Kidney (tissue), 22 donors: ENCODE measurements at places on chromosomes 16 and 17.
A peak's percentile ranks its signal among the peaks of the same experiment; 100 is the strongest.

DNA sequence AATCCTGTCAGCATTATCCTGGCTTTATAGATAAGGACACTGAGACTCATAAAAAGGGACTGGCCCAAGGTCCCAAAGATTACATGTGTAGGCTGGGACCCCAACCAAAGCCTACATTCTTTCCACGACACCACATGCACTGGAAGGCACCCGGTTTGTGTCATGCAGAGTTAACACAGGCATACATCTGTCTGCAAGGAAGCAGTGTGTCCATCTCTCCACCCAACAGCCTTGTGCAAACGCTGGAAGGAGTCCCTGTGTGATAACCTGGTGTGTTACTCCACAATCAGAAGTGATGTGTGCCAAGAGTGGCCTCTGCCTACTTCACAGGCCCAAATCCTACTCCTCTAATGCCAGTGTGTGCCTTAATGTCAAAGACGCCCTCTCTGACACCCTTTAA lies 139.8 kb downstream of the PARN start:
- no peak for DNase-seq

GRCh38 chr16:61814726-61815347 lies 221.4 kb downstream of the CDH8 start:
- DNase-seq: no peak

DNA sequence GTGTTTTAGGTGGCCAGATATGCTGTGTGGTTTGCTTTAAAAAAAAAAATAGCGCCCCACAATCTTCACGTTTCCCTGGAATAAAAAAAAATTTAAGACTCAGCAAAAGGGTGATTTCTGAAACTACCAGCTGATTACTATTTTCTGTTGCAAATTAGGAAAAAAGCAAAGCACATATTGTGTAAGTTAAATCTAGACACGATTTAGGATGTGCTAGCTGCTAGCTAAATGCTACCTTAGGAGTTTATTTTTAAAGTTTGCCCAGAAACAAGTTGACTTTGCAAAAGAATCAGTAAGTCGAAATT lies 944 bp upstream of the MARF1 start:
- no peak for DNase-seq

- DNase-seq: peak; percentile 74
Observed at GRCh38 chr17:52383493-52384100, 225.1 kb upstream of the CA10 start.

- DNase-seq: no peak
Observed at GRCh38 chr17:10435096-10435495, 13.3 kb upstream of the MYH8 start.

DNA sequence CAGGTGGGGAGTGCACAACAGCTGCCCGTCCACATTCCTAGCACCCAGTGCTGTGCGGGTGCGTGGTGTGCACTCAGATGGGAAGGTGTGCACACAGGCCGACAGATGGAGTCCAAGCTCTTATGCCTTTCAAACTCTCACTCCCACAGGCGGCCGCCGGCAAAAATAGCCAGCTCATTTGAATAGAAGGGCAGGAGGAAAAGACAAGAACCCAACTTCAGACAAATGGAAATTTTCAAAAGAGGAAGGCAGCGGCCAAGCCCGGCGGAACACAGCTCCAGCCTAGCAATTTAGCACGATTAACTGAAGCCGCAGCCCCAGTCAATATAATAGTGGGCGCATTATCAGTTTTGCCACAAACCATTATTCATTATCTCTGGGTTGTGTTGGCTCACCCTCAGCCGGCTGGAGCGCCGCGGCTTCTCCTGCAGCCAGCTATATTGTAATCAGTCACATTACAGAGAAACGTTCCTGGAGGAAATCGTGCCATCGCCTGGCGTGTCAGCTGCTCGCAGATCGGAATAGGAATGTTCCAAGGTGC lies 103.9 kb upstream of the SEC14L1 start:
- DNase-seq: peak; percentile 60

DNA sequence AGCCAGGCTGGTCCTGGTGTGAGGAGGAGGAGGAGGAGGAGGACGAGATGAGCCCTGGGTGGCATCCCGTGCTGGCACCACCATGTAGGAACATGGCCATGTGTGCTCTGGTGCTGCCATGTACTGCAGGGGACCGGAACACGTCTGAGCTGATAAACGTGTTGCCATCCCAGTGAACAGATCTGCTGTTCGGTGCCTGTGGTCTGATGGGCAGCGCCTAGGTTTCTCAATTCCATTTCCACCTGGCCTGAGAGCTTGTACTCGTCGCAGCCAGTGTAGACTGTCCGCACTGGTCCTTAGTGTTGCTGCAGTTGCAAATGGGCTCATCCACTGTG lies 28.4 kb upstream of the FOXK2 start:
- no peak for DNase-seq

- DNase-seq: no peak
Observed at GRCh38 chr16:88767546-88768070, 17.4 kb downstream of the PIEZO1 start.

GRCh38 chr17:64442541-64442971 lies 6.4 kb upstream of the MILR1 start:
- DNase-seq: no peak

DNA sequence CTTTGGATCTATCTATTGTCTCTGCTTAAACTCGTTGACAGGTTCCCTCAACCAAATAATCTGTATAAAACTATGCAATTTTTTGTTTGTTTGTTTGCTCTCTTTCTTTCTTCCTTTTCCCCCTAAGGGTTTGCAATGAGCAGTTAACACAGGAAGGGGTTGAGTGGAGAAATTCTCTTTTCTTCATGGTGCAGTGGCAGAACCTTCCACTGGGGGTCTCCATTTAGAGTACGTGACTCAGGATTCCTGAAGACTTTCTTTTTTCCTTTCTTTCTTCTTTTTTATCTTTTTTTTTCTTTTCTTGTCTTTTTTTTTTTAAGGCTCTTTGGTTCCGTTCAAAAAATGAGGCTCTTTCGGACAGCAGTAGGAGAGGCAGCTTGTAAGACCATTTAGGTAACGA lies 19.5 kb upstream of the RBFOX1 start:
- peak; percentile 37 for DNase-seq

DNA sequence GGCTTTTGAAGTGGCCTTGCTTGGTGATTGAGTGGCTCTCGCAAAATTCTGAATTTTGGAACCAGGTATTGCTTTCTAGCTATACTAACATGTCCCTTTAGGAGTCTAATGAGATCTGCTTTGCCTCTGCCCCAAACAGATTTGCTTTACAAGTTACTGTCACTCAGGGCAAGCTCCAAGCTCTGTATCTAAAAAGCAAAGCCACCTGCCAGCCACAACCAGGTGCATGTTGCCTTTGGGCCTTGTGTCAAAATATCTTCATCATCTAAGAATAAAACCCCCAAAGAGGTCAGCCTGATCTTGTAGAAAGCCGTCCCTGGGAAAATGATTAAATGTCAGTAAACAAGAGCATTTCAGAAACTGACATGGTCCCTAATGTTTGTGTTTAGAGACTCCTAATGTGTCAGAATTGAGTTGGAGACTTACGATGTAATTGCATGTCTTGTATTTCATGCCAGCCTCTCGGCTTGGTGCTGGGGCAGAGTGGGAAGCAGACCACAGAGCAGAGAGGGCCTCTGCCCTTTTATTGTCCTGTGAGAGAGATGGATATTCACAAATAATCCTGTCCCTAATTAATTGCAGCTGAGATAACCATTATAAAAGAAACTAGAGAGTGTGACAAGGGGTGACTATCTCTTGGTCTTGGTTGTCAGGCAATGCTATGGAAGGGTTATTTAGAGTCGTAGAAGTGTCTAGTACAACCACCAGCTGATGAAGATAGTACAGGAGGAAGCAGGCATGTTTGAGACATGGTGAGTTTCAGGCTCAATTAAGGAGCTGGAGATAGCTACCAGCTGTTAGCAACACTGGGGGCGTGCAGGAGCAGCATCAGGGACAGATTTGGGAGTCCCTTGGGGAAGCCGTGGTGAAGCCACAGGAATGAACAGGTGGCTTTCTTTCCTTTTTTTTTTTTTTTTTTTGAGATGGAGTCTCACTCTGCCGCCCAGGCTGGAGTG lies 90.7 kb downstream of the PITPNC1 start:
- DNase-seq: no peak

GRCh38 chr17:82070611-82071010 lies 5.0 kb upstream of the DUS1L start:
- DNase-seq: no peak

- no peak for DNase-seq
Observed at GRCh38 chr17:56697190-56697589, 103.7 kb downstream of the NOG start.

- DNase-seq: peak; percentile 74
Observed at GRCh38 chr17:34171245-34171818, 83.8 kb upstream of the CCL2 start.

- peak; percentile 40 for DNase-seq
Observed at GRCh38 chr17:15966879-15967248, 21.9 kb downstream of the ADORA2B start.

DNA sequence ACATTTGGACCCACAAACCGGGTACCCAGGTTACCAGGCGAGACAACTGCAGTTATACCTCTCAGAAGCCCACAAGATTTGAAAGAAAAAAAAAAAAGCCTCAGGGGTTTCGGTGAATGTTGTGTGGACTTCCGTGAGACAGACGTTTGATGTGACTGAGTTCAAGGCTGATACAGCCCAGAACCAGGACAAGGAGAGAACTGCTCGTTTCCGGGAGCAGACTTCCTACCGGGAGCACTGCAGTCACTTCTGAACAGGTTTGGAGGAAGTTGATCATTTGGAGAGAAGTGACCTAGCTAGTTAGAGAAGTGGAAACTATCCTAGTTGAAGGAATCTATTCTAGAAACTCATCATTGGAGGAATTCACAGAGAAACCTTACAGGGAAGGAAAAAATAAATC lies 847 bp downstream of the CKLF start:
- no peak for DNase-seq

DNA sequence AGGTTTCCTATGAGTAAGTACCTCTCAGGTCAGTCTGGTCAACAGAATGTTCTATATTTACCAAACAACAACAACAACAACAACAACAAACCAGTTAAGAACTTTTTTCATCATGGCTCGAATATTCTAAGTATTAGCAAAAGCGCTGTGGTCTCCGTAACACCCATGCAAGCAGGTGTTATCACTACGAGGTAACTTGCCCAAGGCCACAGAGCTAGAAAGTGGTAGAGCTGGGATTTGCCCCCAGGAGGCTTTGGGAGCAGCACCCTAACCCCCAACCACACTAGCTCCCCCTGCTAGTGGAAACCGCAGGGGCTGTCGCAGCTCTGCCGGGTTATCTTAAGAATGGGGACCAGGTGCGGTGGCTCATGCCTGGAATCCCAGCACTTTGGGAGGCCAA lies 23.9 kb upstream of the C16orf74 start:
- no peak for DNase-seq

GRCh38 chr16:71796501-71797097 lies 12.0 kb downstream of the AP1G1 start:
- DNase-seq: no peak

- DNase-seq: no peak
Observed at GRCh38 chr17:77304746-77305473, 164.1 kb downstream of the SEC14L1 start.

- no peak for DNase-seq
Observed at GRCh38 chr16:79407005-79407404, 193.5 kb downstream of the MAF start.

DNA sequence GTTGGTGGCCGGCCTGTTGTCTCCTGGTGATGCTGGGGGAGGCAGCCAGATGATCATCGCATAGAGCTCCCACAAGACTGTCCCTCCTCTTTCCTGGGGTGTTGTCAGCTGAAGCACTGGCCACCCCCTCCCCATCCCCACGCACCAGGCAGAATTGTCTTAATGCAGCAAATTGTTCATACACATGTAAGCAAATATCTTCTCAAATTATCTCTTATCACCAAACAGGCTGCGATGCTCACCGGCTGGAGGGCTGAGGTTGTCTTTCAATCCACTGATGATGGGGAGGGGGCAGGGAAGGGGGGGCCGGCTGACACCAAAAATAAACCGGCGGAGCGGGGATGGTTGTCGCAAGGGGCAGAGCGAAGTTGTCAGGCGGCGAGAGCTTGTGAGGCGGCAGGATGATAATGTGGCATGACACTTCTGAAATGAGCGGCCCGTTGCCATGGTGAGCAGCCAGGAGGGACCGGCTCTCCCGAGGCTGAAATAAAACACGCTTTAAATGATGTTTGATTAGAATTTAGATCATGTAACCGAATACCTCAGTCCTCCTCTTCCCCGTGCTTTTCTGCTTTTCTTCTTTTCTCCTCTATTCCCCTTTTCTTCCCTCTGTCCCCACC lies 59.8 kb downstream of the MRM1 start:
- no peak for DNase-seq

- DNase-seq: no peak
Observed at GRCh38 chr16:13875614-13876284, 44.2 kb upstream of the ERCC4 start.

GRCh38 chr16:11742093-11742535 lies 543 bp downstream of the TXNDC11 start:
- DNase-seq: no peak

GRCh38 chr16:1151424-1152122 lies 1.3 kb upstream of the CACNA1H start:
- no peak for DNase-seq

GRCh38 chr16:49277766-49278566 lies 3.7 kb downstream of the CBLN1 start:
- DNase-seq: no peak
